ENCODE measurements at places on chromosomes 3 and 15. TPM values are rescaled to one million over a fixed set of nuclear protein-coding genes. Genes with fewer than 3 reads are reported as not detected.
A peak's percentile ranks its signal among the peaks of the same experiment; 100 is the strongest.

DNA sequence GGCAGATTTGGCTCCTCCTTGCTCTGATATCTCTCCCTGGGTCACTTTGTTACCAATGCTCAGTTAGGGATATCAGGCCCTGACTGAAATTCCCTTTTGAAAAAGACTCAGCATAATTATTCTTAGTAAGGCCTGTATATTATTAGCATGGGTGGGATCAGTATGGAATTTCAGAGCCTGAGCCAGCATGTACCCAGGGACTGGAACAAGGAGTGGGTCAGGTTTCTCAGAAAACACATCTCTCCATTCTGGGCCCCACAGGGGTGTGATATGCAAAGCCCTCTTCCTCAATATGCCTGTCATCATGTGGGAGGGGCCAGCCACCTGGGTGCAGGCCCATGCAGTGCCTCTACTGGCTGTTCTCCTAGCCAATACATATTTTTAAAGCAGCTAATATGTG is 423.2 kb downstream of the EPHB1 start:
- DNase-seq = no peak

DNA sequence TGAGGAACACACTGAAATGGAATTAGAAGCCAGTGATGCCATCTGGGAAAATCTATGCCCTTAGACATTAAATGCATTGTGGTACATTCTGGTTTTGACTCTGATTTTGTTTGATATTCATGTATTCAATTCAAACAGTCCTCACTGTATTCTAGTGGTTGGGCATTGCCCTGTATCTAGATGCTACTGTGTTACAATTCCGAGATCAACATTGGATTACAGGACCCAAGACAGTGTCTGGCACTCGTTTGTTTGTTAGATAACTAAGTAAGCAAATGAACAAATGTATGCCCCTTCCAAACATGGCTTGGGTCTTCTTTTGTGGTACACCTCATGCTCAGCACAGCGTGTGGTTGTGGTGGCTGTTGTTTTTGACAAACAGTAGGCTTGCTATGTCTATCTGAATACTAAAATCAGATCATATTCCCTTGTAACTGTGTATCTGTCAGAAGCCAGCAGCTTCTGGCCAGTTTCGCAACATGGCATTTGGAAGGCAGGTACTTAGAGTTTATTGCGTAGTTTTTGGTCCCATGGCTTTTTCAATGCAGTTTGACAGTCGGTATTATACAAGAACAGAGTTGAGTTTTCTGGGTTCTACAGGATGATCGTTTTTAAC is 5.7 kb downstream of the FILIP1L start:
- no peak for DNase-seq

DNA sequence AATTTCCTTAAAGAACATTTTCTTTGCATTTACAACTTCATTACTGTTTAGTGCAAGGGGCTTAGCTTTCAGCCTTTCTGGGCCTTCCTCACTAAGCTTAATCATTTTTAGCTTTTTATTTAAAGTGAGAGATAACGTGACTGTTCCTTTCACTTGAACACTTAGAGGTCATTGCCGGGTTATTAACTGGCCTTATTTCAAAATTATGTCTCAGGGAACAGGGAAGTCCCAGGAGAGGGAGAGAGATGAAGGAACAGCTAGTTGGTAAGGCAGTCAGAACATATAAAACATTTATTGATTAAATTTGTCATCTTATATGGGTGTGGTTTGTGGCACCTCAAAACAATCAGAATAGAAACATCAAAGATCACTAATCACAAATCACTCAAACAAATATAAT is 268.7 kb downstream of the TIGIT start:
- no peak for DNase-seq

DNA sequence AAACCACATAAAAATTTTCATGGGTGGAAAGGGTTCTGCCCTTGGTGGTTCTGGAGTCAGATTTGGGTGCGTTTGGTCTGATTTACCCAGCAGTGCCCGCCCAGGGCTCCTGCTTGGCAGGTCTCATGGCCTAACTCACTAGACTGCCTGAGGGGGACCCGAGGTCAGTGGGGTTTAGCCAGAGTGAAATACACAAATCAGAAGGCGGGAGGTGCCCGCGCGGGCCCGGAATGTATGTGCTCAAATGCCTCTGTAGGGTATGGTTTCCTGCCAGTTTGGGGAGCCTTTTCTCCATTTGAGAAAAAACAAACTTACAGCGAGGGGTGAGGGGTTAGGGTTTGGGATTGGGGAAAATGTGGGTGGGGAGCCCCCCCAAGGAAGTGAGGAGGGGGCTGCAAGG is 70.9 kb upstream of the POLG start:
- no peak for DNase-seq

DNA sequence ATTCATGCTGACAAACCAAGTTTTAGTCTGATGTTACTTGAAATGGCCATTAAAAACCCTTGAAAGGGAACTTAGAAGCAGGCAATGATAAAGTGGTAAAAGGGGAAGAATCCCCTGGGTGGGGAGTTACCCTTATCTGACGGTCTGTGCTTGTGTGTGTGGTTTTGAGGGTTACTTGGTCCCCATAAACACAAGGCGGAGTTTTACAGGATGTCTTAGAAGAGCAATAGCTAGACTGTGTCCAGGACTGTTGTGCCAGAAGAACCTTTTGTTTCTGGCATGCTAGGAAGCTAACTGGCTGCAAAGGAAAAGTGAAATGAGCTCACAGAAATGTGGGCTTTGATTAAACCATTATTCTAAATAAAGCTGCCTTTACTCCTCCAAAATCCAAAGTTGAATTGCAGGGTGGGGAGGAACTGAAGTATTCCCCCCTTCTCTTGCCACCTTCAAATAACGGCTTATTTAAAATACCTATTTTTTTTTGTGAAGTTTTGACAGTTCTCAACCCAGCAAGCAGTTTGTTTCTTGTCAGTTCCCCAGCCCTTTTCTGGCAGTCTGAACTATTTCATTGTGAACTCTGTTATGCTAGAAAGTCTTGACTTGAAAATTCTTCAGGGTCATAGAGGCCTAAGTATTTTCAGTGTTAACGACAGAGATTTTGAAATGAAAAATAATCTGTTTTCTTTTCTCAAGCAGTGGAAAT is 443.5 kb downstream of the OTOL1 start:
- peak; percentile 6 for DNase-seq

- peak; percentile 87 for DNase-seq
Observed at GRCh38 chr15:36905908-36906307, 194.4 kb downstream of the MEIS2 start.

GRCh38 chr3:102237181-102237580 is 197.6 kb upstream of the ZPLD1 start:
- DNase-seq = no peak

DNA sequence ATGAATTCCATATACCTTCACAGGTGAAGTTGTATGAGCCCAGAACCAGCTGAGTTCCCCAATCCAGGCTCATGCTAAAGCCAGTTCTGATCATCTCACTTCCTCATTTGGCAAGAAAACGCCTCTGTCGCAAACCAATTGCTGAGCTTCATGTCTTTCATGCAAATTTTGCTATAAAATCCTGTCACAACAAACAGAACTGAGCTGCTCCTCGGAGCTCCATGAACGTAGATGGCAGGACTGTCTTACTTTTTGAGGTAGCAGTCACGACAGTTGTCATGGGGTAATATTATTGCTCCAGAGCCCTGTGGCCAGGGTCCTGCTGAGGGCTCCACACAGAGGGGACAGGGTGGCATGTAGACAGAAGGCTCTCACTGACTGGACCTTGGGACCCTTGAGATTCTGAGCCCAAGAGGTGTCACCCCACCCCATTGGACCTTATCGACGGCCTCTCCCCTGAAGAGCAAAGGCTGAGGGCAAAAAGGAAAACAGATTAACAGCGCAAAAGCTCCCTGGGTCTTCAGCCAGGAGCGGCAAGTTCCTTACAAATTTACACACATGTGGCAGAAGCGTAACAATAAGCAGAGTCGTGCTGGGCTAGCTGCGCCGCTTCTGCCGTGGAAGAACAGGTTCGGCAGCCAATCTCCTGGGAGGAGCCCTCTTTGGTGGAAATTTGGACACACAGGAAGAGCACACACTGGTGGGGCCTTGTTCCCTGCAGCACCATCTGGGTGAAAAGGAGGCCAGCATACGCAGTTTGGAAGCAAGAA is 249.2 kb downstream of the OPA1 start:
- DNase-seq = no peak

DNA sequence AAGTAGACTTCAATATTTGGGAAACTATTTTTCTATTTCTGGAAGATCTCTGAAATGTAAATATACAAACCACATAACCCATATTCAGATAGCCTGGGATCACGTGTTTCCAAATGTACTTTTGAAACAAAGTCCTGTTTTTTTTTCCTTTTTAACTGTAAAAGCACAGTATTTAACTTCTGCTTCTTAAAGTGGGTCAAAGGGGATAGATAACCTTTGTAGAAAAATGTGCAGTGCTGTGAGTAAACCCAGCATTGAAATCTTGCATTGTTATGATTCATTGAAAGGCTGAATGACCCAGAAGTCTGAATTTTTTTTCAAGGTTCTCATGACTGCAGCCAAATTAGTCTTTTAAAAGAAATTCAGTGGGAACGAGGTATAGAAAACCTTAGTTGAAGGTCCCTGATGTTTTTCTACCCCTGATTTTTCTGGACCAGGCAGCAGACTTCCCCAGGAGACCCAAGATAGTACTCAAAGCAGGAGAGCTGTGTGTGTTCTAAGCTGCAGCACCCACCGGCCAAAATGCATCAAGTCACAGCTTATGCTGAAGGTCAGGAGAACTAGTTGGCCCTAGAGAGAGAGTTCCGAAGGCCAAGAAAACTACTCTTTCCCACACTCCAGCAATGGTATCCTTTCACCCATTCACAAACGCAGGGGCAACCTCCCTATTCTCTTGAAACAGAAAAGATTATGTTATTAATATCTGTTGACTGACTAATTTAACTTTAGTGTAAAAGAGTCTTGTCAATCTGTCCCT is 43.6 kb upstream of the APH1B start:
- DNase-seq = peak; percentile 85

DNA sequence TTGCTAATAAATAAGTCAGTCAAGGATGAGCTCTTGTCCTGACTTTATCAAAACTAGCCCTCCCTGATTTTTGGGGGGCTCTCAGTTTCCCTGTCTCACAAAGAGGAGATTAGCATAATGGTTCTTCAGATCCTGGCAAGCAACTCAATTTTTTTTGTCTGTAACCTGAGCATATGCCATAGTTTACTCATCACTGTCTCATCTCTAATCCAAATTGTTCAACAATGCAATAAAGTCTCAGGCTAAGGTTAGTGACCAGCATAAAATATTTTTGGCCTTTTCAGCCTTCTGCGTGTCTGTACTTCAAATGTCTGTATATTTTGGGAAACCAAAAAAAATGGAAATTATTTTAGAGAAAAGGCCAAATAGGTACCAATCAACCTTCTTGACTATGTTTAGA is 465.6 kb upstream of the TPRG1 start:
- peak; percentile 44 for DNase-seq

- DNase-seq = peak; percentile 94
Observed at GRCh38 chr3:111737706-111738086, 121.4 kb upstream of the PHLDB2 start.

CHSY1 gene
- 5.2 TPM for polyA plus RNA-seq

GOLGA8M gene
- polyA plus RNA-seq = 0.48 TPM

CRABP1 gene
- polyA plus RNA-seq = not detected

ATP11B gene
- polyA plus RNA-seq = 25.5 TPM

IMPG2 gene
- polyA plus RNA-seq = not detected

LSMEM2 gene
- polyA plus RNA-seq = not detected
